CD4-positive, alpha-beta T cell (primary cell): ENCODE measurements at places on chromosomes 5 and 9.

DNA sequence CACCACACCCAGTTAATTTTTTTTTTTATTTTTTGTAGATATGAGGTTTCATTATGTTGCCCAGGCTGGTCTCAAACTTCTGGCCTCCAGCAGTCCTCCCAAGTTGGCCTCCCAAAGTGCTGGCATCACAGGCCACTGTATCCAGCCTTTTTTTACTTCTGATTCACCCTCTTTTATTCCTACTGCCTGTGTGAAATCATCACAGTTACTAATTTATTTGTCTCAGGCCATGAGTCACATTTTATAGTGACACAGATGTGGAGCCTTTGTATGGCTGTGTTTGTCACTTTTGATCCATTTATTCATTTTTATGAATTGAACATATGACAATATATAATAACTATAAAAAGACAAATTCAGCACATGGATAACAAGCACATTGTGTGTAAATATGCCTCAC lies 67.1 kb upstream of the SNX2 start:
- DNase-seq, result no peak

- no peak for DNase-seq
Measured at GRCh38 chr9:5899292-5899691, 8.6 kb downstream of the MLANA start.

DNA sequence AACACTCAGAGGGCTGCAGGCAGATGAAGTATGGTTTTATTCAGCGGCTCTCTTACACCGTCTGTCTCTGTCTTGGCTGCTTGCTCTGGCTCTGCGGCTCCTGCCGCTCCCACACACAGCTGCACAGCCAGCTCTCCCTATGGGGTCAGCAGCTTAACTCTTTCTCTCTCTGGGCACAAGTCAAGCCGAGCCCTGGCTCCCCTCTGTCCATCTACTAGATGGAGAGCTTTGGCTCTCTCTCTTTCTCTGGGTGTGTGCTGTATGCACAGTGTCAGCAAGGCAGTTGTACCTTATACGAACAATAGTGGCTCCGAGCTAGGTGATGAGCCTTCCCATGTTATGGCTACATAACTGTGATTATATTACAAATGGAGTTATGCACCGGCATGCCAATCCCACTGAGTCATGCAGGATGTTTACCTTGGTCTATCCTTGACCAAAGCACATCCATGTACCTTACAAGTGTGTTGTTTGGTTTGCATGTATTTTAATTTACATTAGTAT lies 19.3 kb upstream of the PPP2CA start:
- DNase-seq, result no peak

DNA sequence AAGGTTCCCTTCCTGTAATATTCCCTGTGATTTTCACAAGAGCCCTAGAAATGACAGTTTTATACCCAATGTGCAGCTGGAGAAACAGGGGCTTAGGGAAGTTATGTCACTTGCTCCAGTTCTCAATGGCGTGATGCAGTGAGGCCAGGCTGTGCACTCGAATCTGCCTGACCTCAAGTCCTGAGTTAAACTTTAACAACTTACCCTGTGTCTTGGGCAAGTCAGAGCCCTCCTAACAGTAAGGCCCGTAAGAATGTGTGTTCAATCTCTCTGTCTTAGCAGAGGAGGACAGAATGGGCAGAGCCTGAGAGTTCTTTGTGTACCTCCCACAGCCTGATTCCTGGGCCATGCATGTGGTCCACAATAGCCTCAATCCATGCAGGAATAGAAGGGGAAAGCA lies 181.1 kb downstream of the TRIM32 start:
- no peak for DNase-seq

DNA sequence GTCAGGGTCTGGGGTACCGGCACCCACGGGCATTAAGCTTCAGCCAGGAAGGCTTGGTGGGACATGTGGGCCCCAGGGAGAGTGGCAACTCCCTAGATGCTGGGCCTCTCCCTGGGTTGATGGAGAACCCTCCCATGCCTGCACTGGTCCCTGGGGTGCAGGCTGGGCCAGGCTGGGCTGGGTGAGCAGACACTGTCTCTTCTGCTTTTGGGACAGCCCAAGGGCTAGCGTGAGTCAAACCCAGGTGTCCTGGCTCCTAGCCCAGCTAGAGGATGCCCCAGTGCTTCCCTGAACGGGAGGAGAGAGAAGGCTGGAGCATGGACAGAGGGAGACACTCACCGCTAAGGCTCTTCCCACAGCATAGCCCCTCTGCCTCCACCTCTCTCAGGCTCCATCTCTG lies 5.7 kb upstream of the AQP7 start:
- DNase-seq, result no peak

GRCh38 chr5:139133282-139133681 lies 64.9 kb downstream of the SIL1 start:
- DNase-seq, result no peak

- DNase-seq, result no peak
Measured at GRCh38 chr5:43694027-43694426, 91.0 kb downstream of the NNT start.

GRCh38 chr9:120926397-120926928 lies at the start of gene TRAF1:
TSS of gene TRAF1 (minus strand) at chr9:120926796. CDS start at chr9:120926075, 721 bp downstream.
- no peak for DNase-seq

GRCh38 chr9:87276327-87276841 lies 221.3 kb upstream of the DAPK1 start:
- DNase-seq, result no peak

GRCh38 chr9:95507464-95508241 lies 9.1 kb downstream of the PTCH1 start:
- DNase-seq, result peak; percentile 26

- no peak for DNase-seq
Measured at GRCh38 chr5:58926541-58926935, 343.7 kb downstream of the RAB3C start.
